A172 (cell line): ENCODE measurements at places on chromosomes 1 and 21.
A peak's percentile ranks its signal among the peaks of the same experiment; 100 is the strongest.

- DNase-seq: no peak
Measured at GRCh38 chr1:32180186-32181060, 948 bp downstream of the TXLNA start.

- no peak for DNase-seq
Measured at GRCh38 chr1:167679714-167680113, 42.1 kb upstream of the MPZL1 start.

DNA sequence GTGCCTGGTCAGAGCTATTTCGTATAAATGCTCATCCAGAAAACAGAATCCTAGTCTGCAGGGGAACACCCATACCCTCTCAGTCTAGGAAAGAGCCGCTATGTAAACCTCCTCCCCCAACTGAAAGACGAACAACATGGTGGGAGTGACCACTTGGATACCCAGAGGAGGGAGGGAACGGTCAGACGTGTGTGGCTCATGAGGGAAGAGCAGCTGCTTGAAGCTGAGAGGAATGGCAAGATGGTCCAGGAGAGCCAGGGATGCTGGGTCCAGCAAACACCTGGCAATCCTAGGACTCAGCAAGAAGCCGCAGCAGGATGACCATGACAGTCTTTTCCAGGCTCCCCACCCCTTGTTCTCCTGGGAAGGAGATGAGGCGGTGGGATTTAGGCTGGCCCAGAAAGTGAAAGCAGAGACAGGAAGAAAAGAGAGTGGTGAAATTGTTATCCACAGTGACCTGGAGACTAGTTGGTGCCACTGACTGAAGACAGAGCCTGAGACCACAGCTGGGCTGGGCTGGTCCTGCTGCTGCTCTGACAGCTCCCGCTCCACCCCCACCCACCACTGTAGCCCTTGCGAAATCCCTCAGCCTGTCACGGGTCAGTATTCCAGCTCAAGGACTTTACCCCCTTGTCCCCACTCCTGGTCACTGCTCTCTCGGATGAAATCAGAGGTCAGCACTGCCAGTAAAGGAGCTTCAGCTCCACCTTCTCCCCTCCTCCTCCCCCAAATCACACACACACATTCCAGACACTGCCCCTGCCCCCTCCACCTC lies 3.6 kb downstream of the CERS2 start:
- DNase-seq: peak; percentile 53

- DNase-seq: no peak
Measured at GRCh38 chr1:228944935-228945371, 209.7 kb downstream of the RHOU start.

DNA sequence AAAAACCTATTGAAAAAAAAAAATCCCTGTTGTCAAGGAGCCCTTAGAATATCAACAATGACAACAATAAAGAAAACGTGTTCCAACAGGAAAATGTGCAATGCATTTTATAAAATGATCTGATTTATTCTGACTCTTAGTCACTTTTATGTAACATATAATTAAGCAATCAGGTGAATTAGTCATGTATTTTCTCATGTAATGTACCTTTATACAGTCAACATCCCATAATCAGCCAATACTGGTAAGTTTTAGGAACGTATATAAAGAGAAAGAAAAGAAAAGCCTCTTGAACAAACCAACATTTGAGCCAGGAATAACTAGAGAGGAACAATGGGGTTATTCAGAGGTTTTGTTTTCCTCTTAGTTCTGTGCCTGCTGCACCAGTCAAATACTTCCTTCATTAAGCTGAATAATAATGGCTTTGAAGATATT lies at the start of gene CLCA4:
Gene CLCA4, plus strand, starts transcription at position 292 of the 435 bp plus-strand sequence. Its CDS starts 42 bp downstream, at position 334.
- no peak for DNase-seq

DNA sequence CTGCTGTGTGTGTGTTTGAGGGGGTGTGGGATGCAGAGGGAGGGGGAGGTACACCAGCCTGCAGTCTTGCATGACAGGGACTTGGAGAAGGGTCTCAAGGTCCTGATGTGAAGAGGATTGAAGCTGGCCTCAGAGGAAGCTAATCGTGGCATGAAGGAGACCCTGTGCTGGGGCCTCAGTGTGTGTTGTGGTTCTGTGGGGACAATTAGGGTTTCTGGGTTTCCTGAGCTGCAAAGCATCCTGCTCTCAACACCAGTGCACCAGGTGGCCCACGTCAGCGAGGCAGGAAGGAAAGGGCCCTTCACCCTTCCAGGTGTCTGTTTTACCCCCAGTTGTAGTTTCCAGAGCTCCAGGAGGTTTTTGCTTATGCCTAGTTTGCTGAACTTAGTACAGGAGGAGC lies 52.8 kb downstream of the TENT5C start:
- DNase-seq: no peak

- no peak for DNase-seq
Measured at GRCh38 chr1:33402206-33402605, 28.7 kb downstream of the PHC2 start.

DNA sequence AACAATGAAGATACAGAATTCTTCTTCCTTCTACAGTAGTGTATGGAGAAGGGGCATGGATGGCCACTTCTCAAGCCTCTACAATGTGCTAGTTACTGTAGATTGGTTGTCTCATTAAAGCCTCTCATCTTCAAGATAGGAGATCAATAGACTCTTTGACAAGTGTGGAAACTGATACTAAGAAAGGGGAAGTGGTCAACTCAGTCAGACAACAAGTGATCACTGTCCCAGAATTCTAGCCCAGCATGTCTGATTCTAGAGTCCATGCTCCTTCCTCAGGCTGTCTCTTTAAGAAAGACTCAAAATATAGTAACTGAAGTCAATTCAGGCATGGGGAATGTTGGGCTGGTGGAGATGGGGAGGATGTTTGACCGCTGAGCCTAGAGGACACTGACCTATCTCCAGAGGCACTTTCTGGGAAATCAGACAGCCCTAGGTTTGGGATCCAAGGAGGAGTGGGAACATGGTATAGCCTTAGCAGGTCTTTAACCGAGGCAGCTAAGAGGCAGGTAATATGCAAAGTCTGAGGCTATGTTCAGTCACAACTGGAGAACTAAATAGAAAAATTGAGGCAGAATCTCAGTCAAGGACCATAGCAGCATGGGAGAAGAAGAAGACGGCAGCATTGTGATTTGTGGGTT lies 39.3 kb upstream of the EYA3 start:
- no peak for DNase-seq

- DNase-seq: no peak
Measured at GRCh38 chr1:215830226-215830810, 263.2 kb downstream of the KCTD3 start.

DNA sequence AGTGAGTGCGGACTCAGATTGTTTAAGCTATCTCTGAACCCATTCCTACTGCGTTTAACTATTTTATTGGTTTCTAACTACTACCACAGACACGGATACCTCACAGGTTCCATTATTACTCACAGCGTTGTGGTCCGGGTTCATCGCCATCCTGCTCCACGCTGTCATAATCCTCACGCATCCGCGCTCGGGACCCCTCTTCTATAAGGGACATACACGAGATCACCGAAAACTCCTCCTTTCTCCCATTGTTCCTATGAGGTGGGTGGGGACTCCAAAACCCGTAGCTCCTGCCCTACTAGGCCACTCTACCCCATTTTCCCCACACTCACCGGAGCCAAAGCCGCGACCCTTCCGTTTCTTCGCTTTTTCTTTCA lies 610 bp downstream of the RBM8A start:
- DNase-seq: no peak

DNA sequence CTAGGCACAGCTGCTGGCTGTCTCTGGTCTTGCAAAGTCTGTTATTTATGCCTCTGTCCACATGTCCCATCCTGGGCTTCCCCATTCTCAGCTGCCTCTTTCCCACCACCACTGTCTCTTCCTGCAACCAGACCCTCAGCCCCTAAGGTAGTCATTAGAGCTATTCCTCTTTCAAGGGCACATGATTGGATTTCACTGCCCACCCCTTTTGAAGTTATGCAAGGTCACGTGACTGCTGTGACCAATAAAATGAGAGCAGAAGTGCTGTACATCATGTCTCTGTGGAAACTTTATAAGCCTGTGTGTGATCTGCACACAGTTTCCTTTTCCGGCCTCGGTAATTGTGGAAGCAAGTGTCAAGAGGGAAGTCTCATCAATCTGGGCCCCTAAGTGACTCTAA lies 136.6 kb upstream of the HMGB4 start:
- no peak for DNase-seq

DNA sequence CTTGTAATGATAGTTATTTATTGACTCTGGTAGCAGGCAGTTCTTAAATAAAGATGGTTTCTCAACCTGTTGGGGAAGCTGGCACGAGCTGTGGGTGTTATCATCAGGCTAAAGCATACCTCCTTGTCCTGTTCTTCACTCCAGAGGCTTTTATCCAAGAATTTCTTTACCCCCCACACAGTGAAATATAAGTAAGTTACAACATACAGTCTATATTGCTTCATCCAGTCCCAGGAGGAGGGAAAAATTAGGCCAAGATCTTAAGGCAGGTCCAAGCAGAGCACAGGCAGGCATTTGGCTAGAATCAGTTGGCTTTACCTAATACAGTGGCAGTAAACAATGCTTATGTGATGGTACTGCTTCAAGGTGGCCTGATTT lies 6.3 kb downstream of the TMEM81 start:
- no peak for DNase-seq

GRCh38 chr1:101165532-101165931 lies 71.3 kb upstream of the S1PR1 start:
- no peak for DNase-seq

DNA sequence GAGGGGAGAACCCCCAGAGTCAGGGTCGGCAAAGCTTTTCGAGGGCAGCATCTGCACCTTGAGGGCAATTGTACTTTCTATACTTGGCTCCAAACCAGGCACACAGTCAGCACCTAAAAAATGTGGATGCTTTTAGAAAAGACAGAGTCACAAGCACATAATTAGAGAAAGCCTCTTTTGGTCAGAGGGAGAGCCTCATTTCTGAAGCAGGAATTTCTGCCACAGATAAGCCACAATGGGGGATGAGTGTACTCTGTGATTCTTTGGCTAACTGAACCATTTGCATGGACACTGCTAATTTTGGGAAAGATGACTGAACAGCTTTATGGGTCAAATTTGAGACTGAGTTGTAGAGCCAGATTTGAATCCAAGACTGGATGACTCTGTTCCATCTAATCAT lies 635.7 kb downstream of the KIF26B start:
- DNase-seq: peak; percentile 60

DNA sequence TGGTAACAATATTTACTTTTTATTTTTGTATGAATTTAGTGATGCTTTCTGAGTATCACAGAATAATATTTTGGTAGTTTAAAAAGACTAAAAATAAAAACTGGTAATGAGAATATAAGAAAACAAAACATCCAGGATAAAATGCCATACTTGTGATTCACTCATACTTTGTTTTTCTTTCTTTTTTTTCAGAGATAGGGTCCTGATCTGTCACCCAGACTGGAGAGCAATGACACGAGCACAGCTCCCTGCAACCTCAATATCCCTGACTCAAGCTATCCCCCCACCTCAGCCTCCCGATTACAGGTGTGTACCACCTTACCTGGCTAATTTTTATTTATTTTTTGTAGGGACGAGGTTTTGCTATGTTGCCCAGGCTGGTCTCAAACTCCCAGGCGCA lies 64.2 kb upstream of the ADAM30 start:
- no peak for DNase-seq

DNA sequence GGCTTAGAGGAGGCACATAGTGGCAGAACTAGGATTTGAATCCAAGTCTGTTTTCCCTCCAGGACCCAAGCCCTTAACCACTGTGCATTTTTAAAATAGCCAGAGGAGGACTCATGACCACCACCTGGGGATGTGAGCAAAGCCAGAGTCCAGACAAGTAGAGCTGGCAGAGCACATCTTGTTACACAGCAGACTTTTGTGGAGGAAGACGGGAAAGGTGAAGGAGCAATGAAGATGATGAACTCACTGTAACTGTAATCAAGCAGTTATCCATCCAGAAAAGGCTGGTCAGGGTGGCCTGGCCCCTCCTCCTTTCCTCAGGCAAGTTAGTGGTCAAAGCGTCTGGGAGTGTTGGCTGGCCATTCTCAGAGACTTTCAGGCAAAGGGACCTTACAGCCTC lies 50.9 kb downstream of the SLC44A3 start:
- DNase-seq: no peak

DNA sequence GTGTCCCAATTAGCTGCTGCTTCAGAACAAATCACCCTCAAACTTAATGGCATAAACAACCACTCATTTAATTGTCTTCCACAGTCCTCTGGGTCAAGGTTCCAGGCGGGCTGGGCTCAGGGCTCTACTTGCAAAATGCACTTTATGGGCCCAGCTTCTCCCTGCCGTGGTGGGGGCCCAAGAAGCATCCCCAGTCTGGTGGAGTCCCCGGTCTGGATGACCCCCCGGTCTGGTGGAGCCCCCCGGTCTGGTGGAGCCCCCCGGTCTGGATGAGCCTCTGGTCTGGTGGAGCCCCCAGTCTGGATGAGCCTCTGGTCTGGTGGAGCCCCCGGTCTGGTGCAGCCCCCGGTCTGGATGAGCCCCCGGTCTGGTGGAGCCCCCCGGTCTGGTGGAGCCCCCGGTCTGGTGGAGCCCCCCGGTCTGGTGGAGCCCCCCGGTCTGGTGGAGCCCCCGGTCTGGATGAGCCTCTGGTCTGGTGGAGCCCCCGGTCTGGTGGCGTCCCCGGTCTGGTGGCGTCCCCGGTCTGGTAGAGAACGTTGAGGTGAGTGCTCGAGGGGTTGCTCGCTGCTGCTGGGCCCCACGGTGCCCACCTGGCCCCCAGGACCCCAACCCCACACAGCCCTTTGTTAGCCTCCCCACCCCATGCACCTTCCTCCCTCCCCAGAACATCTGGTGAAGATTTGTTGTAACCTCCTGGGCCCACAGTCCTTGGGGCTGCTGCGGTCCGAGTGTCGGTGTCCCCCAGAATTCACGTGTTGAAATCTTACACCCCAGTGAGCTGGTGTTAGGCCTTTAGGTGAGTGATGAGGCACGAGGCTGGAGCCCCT lies 33.8 kb downstream of the POFUT2 start:
- no peak for DNase-seq

GRCh38 chr1:248862998-248863881 lies 4.4 kb upstream of the ZNF692 start:
- peak; percentile 58 for DNase-seq

DNA sequence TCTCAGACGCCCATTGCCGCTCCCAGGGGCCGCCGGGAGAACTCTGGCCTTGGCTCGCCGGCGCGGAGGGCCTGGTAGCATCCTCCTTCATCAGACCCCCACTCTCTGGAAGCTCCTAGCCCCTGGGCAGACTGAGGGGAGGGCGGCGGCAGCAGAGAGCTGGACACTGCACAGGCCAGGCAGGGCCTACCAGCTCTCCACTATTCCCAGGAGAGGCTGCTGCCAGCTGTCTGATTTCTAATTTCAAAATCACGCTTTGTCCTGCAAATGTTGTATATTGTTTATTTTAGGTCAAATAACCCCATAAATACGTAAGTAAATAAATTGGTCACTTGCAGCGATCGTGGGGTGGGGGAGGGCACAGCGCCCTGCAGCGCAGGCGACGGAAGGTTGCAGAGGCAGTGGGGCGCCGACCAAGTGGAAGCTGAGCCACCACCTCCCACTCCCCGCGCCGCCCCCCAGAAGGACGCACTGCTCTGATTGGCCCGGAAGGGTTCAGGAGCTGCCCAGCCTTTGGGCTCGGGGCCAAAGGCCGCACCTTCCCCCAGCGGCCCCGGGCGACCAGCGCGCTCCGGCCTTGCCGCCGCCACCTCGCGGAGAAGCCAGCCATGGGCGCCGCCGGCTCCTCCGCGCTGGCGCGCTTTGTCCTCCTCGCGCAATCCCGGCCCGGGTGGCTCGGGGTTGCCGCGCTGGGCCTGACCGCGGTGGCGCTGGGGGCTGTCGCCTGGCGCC lies at the start of gene MTARC1:
Gene MTARC1, plus strand, starts transcription at position 577 of the 732 bp plus-strand sequence. Its CDS starts 32 bp downstream, at position 609.
- no peak for DNase-seq
